ENCODE measurements at places on chromosomes 1 and 21.

DNA sequence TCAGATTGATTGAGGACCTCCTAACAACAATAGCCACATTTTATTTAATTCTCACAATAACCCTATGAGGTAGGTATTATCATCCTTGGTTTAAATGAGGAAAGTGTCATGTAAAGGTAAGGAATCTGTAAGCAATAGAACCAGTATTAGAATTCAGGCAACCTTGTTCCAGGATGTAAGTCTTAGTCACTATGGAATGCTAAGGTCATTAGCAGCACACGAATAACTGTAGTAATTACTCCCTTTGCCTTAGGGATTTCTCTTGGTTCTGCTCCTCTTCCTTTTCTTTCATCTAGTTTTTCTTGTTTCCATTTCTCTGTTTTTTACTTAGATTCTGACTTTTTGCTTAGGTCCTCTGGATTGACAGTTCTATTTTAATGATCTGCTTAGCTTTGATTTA, 23.1 kb upstream of the ATP6V1G3 start:
- DNase-seq = no peak

- no peak for DNase-seq
Observed at GRCh38 chr1:215022741-215023141, 59.8 kb upstream of the KCNK2 start.

GRCh38 chr21:36141513-36141925, 6.6 kb downstream of the CBR3 start:
- DNase-seq = peak; percentile 97

- DNase-seq = no peak
Observed at GRCh38 chr1:149903836-149904491, 4.6 kb downstream of the BOLA1 start.

DNA sequence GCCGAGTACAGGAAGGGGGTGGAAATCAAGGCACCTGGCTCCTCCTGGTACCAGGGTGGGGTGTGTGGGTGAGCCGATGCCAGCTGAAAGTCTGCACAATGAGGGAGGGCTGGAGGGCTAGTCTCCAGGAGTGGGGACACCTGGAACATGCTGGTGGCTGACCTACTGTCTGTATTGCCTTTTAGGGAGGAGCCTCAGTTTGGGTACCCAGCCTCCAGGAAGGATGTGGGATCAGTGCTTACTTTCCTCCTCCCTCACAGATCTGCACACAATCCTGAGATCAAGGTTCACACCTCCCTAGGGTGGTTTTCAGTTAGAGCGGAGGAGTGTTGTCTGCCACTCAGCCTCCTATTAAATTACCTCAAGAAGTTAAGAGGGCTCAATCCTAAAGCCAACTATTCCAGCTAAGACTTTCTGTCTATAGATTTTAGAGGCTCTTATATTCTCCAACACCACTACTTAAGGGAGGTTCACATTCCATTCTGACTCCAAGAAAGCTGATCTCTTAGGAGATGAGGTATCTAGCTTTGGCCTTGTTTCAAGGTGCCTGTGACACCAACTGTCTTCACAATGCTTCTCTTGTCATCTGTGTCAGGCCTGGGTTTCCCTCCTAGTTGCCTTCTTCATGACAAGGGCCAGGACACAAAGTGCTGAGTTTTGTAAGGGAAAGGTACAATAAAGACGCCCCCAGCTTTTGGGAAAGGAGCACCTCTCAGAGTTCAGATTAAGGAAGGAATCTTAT, 15.7 kb downstream of the SSR2 start:
- DNase-seq = no peak

DNA sequence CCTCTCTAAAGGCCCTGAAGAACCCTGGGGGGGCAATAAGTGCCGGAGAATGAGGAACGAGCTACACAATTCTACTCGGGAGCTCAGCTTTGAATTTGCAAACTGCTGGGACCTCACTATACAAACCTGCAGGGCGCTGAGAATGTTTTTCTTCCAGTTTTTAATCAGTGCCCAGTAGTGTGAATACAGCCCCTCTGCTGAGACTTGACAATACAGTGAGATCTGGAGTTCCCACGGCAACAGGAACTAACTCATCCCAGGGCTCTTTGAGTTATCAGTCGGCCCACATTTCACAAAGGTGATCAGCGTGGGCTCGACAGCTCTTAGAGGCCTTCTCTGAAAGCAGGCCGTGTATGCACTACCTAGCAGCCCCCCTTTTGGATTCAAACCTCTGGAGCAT, 41.7 kb downstream of the TMEM53 start:
- DNase-seq = no peak

Data from cerebellar cortex (tissue), 1 donor.